ENCODE measurements at places on chromosomes 7 and 10.
A peak's percentile ranks its signal among the peaks of the same experiment; 100 is the strongest.

- DNase-seq: no peak
Observed at GRCh38 chr10:79092292-79092896, 23.6 kb downstream of the ZMIZ1 start.

GRCh38 chr10:68997211-68997610 lies 8.6 kb downstream of the KIFBP start:
- DNase-seq: no peak

DNA sequence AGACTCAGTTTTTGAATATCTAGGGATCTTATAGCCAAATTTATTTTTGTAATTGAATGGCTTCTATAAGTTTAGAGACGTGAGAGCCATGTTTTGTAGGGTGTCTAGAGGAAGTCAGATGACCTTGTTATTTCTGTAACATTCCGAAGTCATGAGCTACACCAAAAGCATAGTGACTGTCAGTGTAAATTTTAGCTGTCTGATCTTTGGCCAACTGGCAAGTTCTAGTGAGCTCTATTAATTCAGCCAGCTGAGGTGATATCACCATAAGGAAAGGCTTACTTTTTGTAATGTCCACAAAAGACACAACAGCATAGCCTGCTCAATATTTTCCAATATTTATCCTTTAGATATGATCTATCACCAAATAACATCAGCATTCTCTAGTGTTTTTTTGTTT lies 9.9 kb upstream of the NT5C3A start:
- no peak for DNase-seq

DNA sequence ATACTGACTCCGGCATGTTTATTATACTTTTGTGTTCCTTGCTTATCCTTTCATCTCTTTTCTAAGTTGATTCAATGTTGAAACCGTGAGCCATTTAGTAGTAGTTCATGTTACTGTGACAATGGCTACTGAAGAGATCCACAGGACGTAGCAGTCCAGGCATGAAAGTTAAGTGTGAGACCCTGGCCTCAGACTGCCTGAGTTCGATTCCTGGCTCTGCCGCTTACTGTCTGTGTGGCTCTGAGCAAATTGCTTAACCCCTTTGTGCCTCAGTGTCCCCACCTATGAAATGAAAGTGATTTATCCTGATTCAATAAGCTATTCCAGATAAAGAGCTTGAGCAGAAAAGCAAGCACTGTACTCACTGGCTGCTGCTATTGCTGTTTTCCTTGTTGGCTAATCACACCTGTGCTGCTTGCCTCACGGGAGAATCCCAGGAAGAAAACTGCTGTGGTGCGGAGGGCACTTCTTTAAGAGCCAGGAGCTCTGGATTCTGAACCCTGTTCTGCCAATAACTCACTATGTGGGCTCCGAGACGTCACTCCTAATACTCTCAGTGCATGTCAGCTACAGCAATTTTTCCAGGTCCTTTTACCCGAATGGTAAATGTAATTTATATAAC lies 38.4 kb downstream of the PNLIPRP2 start:
- no peak for DNase-seq

DNA sequence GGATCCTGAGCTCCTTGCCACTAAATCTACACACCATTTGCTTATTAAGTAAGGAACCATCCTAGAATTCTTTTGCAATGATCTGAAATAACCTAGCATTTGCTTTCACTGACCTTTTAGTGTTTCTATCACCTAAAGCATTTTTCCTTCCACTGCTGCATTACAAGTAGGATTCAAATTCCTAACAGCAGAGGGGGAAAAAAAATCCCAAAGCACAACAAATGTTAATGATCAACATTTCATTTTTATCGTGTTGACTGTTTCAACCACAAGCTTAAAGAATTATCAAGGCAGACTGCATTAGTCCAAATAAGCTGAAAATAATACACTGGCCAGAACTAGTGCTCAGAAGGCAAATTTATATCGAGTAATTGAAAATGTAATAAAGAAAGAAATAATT lies 174.7 kb upstream of the TCF7L2 start:
- DNase-seq: no peak

GRCh38 chr7:115965236-115965635 lies 65.3 kb downstream of the TFEC start:
- no peak for DNase-seq

DNA sequence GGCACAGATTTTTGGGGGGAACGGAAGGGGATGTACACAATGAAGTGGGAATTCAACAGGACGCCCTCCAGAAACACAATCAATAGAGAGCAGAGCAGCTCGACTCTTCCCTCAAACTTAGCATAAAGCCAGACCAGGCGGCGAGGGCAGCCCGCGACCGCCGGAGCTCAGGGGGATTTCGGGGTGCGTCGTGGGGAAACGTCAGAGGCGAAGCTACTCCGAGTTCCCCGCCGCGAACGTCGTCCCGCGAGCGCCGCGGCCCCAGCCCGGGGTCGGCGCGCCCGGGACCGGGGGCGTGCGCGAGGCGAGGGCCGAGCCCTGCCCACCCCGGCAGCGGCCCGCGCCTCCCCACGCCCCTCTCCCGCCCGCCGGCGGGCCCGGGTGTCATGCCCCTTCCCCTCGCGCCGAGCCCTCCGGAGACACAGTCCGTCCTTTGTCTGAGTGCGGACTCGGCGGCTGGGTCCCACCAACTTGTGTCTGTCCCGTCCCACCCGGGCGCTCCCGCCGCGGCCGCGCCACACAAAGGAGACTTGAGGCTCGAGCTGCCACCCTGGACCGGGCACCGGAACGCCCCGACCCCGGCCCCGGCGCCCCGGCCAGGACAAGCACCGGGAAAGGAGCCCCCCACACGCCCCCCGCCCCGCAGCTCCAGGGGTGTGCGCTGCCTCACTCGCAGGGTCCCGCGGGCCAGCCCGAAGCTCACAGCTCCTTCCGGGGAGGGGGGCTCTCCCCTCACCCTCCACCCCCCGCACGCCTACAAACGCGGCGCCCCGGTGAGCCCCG lies 634 bp downstream of the EZH2 start:
- DNase-seq: peak; percentile 51

DNA sequence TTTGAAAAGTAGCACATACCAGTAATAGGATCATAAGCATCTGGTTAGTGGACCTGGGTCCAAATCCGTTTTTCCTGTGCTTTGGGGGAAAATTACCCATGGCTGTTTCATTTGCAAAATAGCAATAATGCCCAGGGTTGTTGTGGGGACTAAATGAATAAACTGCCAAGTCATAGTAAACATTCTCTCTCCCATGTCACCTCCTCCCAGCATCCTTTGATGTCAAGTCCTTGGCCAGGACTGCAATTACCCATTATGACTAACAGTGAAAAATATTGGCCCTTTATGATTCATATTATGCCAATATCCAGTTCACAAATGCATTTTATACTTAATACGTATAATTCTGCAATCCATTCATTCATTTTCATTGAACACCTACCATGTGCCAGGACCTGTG lies 23.0 kb downstream of the TOMM7 start:
- no peak for DNase-seq

GRCh38 chr10:29555091-29555745 lies 79.6 kb downstream of the SVIL start:
- no peak for DNase-seq

Measured in psoas muscle (tissue), 8 donors.